ENCODE measurements at places on chromosomes 5 and 9.

DNA sequence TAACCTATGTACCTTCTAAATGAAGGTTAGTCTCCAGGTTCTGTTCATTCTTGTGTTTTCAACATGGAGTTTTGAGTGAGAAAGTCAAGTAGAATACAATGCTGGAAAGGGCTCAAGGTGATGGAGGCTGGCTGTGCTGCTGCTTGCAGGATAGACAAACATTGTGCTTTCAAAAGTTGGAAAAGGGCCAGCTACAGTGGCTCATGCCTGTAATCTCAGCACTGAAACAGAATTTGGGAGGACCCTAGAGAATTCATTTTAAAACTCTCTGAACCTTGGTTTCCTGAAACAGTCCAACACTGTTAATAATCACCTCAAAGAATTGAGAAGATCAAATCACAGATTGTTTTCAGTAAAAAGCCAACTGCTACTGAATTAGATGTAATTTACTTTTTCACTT is 15.4 kb upstream of the IARS1 start:
- DNase-seq: no peak

DNA sequence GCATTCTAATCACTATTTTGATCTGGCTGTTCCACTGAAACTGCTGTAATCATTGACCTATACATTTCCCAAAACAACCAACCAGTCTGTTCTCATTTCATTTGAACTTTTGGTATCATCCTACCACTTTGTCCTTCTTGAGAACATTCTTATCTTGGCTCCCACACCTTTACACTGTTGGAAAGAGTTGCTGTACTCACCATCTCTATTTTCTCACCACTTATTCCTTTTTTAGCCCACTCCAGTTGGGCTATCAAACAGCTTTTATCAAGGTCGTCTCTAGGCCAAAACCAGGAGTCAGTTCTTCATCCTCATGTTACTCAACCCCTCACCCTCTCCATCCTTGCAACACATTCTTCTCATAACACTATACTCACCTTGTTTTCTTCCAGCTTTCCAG is 170.1 kb downstream of the KDM4C start:
- DNase-seq: no peak

GRCh38 chr5:167296066-167296465 is 995.4 kb upstream of the WWC1 start:
- no peak for DNase-seq

DNA sequence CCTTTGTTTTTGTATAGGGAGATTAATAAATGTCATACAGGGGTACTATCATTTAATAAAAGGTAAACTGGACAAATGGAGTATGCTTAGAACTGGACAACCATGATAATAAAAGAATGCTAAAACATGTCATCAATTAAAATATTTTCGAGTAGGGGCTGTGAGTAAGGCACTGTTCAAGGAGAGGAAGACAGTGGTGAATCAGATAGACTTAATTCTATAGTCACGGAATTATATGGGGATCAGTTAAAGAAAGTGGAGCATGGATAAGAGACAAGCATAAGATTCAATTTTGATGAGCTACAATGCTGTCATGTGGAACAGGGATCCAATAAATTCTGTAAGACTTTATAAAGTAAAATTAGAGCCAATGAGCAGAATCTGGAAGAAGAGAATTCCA is 104.5 kb downstream of the HMHB1 start:
- no peak for DNase-seq

DNA sequence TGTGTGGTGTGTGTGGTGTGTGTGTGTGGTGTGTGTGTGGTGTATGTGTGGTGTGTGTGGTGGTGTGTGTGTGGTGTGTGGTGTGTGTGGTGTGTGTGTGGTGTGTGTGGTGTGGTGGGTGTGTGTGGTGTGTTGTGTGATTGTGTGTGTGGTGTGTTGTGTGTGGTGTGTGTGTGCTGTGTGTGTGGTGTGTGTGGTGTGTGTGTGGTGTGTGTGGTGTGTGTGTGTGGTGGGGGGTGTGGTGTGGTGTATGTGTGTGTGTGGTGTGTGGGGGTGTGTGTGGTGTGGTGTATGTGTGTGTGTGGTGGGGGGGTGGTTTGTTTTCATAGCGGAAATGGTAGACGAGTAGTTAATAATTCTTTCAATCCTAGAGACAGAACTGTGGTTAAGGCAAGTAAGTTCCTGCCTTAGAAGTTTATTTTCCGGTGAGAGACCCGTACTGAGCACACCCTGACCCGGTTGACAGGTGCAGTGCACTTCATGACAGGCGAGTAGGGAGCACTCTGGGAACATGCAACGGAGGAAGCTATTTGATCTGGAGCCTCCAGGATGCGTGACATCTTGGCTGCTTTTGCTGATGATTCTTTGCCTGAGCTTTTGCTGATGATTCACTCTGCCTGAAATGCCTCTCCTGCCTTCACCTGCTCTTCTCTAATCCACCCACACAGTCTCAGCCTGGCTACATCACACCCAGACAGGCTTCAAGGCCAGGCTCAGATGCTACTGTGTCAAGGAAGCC is 21.7 kb upstream of the FAT2 start:
- DNase-seq: peak; percentile 50

DNA sequence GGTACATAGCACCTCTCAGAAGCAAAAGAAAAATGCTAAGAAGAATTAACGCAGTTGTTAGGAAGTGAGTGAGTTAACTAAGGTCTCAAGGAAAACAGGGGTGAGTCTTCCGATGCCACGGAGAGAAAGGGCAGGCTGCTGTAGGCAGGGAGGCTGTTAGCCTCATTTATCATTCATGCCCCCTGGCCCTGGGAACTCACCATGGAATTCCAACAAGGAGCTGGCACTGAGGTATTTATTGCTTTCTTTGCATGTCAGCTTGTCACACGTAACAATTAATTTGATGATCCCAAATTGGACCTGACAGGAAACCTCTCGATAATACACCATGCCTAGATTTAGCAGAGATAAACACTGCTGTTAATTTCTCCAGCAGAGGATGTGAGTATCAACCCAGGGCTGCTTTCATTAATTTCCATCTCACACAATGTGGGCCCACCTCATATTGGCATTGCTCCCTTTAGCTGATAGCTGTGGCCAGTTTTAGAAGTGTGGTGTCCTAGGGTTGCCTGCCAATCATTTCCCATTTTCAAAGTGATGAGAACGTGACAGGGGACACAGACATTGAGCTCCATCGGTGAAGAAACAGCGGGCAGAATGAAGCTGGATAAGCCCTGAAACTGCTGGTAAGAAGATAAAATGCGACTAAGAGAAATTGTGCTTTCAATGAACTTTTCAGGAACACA is 45.3 kb downstream of the DAP start:
- no peak for DNase-seq

DNA sequence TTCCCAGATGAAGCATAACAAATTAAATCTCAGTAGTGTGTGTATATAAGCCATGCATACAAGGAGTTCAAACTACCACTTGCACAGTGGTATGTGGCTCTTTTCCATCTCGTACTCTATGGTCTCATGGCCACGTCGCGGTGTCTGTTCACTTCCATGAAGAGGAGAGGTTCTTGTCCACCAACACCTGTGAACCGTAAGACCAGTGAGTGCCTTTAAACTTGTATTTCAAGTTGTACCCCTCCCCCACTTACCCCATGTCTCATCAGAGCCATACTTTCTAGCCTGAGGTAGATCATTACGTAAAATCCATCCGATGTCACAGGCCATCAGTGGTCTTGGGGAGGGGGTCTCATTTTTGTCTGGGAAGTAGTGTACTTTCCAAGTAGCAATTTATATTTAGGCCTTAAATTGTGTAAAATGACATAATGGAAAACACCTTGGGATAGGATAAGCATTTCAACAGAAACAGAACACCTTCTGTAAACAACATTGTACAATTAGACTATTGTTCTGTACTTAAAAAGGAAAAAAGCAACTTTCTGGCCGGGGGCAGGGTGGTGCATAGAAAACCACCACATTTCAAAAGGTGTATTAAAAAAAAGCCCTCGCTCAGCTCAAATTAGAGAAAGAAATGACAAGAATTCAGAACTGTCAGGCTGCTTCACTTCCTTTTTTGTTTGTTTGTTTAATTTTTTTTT is 163.0 kb downstream of the SMARCA2 start:
- no peak for DNase-seq

DNA sequence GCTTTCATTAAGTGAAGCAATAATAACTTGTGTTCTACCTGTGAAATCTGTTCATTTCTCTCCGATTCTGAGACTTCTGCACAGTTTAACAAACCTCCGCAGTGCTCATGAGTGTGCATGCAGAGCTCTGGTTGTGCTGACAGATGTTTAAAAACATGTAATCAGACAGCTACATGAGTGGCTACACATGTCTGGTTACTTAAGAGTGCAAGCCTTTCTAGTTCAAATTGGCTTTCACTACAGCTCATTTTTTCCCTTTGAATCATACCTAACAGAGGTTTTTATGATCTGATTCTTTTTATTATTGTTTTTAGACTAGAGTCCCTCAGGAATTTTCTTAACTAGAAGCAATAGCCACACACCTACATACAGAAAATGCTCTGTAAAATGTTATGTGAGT is 310.2 kb downstream of the ARRDC3 start:
- DNase-seq: no peak

GRCh38 chr5:33241802-33242201 is 199.0 kb upstream of the TARS1 start:
- no peak for DNase-seq

- no peak for DNase-seq
Observed at GRCh38 chr9:85483208-85483607, 258.5 kb downstream of the AGTPBP1 start.

GRCh38 chr5:172782169-172783039 is 11.4 kb upstream of the DUSP1 start:
- no peak for DNase-seq

- no peak for DNase-seq
Observed at GRCh38 chr9:94741866-94742265, 15.4 kb downstream of the AOPEP start.

GRCh38 chr5:86756839-86757238 is 139.1 kb downstream of the COX7C start:
- DNase-seq: no peak

DNA sequence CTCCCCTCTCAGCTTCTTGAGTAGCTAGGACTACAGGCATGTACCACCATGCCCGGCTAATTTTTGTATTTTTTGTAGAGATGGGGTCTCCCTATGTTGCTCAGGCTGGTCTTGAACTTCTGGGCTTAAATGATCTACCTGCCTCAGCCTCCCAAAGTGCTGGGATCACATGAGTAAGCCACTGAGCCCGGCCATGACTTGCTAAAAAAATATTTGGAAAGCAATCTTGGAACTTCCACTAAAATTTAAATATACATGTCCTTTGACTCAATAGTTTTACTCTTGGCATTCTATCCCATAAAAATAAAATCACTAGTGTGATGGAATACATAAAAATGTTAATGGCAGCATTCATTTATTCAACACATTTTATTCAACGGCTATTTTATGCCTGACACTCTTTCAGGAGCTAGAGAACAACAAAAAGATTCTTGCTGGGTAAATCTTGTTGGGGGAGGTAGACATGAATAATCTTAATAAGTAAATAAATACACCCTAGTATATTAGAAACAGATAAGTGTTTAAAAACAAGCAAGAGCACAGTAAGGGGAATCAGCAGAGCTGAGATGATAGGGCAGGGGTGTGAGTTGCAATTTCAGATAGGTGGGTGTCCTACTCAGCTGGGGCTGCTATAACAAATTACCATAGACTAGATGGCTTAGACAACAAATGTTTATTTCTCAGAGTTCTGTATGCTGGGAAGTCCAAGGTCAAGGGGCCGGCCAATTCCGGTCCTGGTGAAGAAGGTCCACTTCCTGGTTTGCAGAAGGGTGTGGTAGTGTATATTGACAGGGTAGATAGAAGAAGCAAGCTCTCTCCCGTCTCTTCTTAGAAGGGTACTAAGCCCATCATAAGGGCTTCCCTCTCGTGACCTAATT is 50.7 kb downstream of the KCNV2 start:
- no peak for DNase-seq

- DNase-seq: no peak
Observed at GRCh38 chr5:64788156-64788555, 19.4 kb downstream of the CWC27 start.

GRCh38 chr5:79386679-79387078 is 127.3 kb downstream of the HOMER1 start:
- DNase-seq: no peak

DNA sequence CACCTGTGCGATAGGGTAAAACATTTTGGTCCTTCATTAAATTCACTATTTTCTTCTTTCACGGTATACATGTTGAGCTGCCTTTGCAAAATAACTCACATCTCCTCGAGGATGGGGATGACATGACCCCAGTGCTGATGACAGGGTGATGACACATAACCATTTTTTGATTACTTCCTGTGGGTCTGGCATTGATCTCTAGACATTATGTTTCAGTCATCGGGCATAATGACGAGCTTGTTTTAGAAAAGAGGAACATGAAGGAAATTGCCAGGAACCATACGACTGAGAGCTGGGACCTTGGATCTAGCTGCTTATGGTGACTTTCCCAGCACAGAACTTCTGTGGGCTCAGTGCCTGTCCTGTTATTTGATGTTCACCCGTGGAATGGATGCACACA is 25.2 kb downstream of the COL5A1 start:
- DNase-seq: no peak

- no peak for DNase-seq
Observed at GRCh38 chr9:23492126-23493002, 333.7 kb downstream of the ELAVL2 start.

GRCh38 chr5:42791151-42791550 is 20.5 kb downstream of the SELENOP start:
- DNase-seq: no peak

- no peak for DNase-seq
Observed at GRCh38 chr5:135040333-135041144, 6.5 kb upstream of the PITX1 start.

GRCh38 chr5:13731121-13731628 is 213.3 kb downstream of the DNAH5 start:
- DNase-seq: no peak

DNA sequence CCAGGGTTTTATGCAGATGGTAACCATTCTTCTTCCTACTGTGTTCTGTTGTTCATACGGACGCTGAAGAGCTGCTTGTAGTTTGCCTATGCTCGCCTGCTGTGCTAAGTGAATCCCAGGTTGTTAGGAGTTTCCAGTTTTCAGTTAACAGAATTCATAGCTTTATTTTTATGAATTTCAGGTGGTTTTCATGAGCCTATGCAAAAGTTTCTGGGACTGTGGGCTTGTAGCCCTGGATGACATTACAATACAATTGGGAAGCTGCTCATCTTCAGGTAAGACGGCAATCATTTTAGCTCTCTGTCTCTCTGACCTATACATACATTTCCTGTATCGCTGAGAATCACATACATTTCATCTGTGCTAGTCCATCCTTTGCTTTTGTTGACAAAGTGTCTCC is 90.3 kb upstream of the SMC5 start:
- no peak for DNase-seq

- peak; percentile 12 for DNase-seq
Observed at GRCh38 chr9:83620841-83621636, 1.9 kb upstream of the IDNK start.

DNA sequence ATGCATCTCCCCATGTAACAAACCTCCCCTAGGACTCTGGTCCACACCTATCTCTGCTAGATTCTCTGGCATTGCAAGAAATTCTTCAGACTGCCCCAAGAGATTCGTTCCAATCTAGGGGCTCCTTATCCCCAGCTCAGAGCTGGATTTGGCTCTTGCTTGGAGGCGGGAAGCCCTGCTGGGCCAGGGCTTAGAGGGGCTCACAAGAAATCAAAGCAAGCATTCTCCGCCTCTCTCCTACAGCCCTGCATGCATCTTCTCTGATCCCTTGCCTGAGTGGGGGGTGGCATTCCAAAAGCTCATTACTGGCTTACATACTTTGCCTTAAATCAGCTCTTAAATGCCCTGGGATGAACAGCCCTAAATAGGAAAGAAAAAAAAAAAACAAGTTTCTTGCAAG is 75.8 kb downstream of the KCNIP1 start:
- DNase-seq: no peak

GRCh38 chr5:135437796-135438560 is 9.2 kb downstream of the DCANP1 start:
- DNase-seq: no peak

Measured in activated CD4-positive, alpha-beta T cell treated with anti-CD3 and anti-CD28 coated beads, Interleukin-2, amount 50 U/mL, for 4 hours (primary cell).